ENCODE measurements at places on chromosomes 3 and 15. TPM values are rescaled to one million over a fixed set of nuclear protein-coding genes. Genes with fewer than 3 reads are reported as not detected.
A peak's percentile ranks its signal among the peaks of the same experiment; 100 is the strongest.

DNA sequence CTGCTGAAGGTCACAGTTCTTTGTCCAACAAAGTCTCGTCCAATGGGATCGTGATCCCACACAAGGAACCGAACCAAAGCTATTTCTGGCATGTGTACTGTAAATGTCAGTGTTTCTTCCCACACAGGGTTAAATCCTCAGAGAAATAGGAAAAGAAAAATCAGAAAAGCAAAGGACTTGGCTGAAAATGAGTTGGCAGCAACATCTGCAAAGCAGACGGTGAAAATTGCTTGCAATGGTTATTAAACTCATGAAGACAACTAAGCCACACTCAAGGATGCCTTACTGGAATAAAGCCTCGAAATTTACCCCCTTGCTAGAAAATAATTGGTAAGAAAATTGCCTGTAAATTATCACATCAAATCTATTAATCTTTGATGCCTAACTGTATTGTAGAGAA lies 195.2 kb upstream of the STRIT1 start:
- no peak for DNase-seq

The PAK6 gene
- polyA plus RNA-seq, result 0.46 TPM

The ILDR1 gene
- 0.56 TPM for polyA plus RNA-seq

GRCh38 chr3:15635121-15635661 lies 33.6 kb downstream of the BTD start:
- DNase-seq, result no peak

DNA sequence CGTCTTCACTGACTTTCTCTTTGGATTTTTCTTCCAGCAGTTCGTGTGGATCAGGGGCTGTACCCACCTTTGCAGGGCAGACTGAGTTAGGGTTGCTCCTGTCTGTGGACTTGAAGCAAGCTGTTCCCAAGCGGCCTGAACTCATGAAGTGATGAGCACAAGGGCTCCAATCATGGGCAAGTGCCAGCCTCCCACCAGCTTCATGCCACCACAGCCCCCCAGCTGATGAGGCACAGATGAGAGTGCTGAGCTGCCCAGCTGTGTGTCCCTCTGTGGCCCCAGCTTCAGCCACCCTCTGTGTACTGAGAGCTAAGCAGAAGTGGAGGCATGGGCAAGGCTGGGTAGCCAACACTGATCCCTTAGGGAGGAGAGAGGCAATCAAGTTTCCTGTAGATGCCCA lies 3.3 kb upstream of the PLCB2 start:
- peak; percentile 69 for DNase-seq

- DNase-seq, result no peak
These were observed 185.1 kb upstream of the SNTN start for GRCh38 chr3:63467392-63467791.

- no peak for DNase-seq
These were observed 97.6 kb upstream of the STRIT1 start for GRCh38 chr3:155391104-155391503.

DNA sequence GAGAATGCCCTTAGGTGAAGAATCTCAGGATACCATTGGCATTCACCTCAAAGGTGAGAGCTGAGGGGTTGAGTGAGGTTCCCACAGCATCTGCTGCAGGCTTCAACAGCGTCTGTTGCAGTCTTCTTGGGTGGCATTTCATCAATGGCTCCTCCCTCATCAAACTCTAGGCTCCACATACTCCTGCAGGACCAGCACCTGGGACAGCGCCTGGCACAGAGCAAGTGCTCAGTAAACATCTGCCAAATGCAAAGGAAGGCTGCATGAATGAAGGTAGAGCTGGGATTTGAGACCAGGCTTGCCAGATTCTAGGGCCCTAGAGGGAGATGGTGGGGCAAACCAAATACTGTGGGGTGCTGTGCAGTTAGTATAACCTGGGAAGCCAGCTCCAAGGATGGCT lies 9.6 kb downstream of the TRH start:
- DNase-seq, result no peak

The SAMD7 gene
- 0.08 TPM for polyA plus RNA-seq

GRCh38 chr15:29665444-29666003 lies 156.7 kb downstream of the TJP1 start:
- no peak for DNase-seq

The LCTL gene
- not detected for polyA plus RNA-seq

- no peak for DNase-seq
These were observed 532.4 kb upstream of the GBE1 start for GRCh38 chr3:82293867-82294266.

DNA sequence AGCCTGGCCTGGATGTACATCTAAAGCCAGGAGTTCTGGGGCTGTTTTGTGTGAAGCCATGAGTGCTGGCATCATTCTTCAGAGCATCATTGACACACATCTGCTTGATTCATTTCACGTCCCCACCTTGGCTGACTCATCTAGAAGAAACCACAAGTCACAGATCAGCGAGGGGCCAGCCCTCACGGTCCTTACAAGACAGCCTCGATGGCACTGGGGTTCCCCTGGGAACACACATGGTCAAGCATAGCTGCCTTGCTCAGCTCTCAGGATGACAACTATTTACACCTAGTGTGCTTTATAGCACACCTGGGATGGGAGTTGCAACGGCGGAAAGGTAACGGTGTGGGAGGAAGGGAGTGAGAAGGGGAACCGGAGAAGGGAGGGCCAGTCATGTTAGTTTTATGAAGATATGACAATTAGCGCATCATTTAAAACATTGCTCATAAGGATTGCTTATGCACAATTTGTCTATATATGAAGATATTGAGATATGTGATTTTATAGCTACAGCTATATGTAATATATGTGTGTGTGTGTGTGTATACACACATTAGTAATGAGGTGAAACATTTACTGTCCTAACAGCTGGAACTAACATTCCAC lies 227.1 kb downstream of the RPLP1 start:
- no peak for DNase-seq

GRCh38 chr15:47991357-47991756 lies 129.4 kb upstream of the SLC24A5 start:
- no peak for DNase-seq

GRCh38 chr3:85853805-85854204 lies 895.0 kb downstream of the CADM2 start:
- no peak for DNase-seq

GRCh38 chr15:74727727-74728126 lies 2.4 kb upstream of the CYP1A1 start:
- no peak for DNase-seq

GRCh38 chr3:182980204-182981037 lies at the start of gene DCUN1D1:
Gene DCUN1D1 (minus strand): TSS chr3:182980538. CDS start chr3:182980489, 49 bp downstream.
- DNase-seq, result peak; percentile 98

The ALG3 gene
- polyA plus RNA-seq, result 18.7 TPM

DNA sequence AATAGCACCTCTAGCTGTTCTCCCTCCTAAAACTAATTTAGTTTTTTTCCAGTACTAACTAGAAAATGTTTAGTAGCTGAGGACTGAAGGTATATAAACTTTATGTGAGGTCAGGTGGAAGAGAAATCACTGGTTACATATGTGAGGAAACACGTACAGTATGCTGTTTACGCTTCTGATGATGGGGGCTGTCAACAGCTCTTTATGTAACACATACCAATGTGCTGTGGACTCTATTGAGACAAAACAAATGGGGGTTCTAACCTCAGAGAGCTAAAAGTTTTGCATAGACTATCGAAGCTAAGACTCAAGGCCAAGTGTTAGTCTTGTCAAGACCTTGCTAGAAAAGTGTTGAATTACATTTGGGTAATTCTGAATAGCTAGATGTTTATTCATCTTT lies 107.5 kb downstream of the SYNPR start:
- DNase-seq, result no peak

The WDR76 gene
- polyA plus RNA-seq, result 2.7 TPM

The ANKRD63 gene
- not detected for polyA plus RNA-seq

GRCh38 chr3:25861566-25861965 lies 71.7 kb downstream of the OXSM start:
- DNase-seq, result no peak

DNA sequence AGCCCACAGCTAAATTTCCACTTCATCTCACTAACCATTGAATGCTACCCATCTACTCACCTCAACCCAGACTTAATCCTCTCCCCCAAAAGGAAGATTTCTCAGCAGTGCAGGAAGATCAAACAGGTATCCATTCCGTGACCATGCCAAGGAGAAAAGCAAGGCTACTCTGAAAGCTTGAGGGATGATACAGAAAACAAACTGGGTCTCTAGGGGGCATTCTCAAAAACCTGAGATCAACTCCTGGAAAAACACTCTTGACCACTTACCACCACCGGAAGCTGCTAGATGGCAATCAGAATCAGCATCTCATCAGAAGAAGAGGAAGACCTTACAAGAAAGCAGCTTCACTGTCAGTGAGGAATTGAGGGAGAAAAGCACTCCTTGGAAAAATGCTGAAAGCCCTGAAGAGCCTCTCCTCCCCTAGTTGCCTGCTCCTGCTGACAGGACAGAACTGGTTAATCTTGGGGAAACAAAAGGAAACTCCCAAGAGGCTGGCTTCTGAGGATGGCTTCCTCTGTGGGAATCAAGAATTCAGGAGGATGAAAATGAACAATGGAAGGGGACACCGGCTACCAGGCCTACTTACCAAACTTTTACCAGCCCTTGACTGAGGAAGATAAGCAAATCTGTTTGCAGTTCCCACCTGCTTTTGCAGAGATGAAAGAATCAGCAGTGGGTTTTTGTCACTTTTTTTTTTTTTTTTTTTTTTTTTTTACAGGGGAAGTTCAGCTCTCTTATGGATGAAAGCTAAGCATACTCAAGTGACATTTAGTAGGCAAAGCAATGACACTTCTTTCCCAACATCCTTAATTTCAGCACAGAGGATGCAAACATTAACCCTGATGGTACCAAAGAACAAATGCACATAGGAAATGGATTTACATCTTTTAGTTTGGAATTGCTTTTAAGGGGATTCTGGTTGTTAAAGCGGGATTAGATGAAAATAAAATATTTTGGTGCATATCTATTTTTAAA lies at the start of gene ATP8B4:
Gene ATP8B4 (minus strand): TSS at position 171 of the 978 bp plus-strand sequence. CDS start 12,267 bp downstream, outside the sequence.
- no peak for DNase-seq

DNA sequence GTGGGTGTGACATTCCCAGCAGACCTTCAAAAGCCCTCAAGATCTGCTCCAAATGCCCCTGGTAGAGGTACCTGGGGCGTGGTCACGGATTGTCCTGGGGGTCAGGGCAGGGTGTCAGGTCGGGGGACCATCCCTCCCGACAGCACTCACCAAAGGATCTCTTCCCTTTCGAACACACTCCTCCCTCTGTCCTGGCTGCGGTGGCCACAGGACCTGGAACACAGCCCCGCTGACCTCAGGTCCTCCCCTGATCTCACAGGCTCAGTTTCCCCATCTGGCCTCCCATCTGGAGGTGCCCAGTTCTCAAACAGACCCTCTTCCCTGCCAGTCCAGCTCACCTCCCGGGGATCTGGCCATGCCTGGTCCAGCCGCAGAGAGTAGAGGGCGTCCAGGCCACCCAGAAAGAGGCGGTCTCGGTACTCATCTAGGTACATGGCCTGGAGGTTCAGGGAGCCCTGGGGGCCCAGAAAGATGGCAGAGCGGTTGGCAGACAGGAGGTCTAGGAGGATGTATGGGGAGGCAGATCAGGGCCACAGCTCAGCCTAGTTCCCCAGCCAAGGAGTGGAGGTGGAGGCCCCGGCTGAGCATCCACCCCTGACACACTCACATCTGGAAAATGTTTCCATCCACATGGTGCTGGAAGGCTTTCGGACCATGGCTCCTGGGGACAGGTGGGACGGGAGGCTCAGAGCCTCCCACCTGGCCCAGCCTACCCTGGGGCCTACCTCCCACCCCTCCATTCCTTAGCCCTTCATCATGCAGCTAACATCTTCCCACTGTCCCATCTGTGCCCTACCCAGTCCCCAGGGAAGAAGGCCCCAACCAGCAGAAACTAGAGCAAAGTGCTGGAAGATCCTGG lies 2.3 kb downstream of the SEMA3G start:
- DNase-seq, result peak; percentile 51

The MRPS11 gene
- polyA plus RNA-seq, result 42.2 TPM

DNA sequence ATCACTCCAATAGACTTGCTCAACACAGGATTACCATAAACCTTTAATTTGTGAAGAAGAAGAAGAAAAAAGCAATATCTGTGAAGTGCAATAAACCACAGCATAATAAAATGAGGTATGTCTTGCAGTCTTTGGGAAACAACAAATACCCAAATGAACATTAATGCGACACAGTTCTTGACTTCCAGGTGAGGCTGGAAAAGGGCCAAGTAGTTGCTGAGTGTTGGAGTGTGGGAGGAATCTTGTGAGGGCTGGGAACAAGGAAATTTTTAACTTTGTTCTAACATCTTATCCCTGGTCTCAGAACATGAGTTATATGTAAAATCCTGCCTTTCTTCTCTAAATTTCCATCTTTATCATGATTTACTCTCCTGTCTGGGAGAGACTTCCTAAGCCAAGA lies 206.5 kb downstream of the DTWD1 start:
- no peak for DNase-seq

The CLDN16 gene
- polyA plus RNA-seq, result 0.08 TPM

GRCh38 chr15:63086947-63087346 lies 34.7 kb upstream of the LACTB start:
- DNase-seq, result no peak

GRCh38 chr3:143263852-143264513 lies 144.4 kb downstream of the CHST2 start:
- DNase-seq, result no peak

The AP3B2 gene
- polyA plus RNA-seq, result 0.22 TPM

GRCh38 chr15:68612979-68613740 lies 34.4 kb downstream of the CORO2B start:
- DNase-seq, result no peak

DNA sequence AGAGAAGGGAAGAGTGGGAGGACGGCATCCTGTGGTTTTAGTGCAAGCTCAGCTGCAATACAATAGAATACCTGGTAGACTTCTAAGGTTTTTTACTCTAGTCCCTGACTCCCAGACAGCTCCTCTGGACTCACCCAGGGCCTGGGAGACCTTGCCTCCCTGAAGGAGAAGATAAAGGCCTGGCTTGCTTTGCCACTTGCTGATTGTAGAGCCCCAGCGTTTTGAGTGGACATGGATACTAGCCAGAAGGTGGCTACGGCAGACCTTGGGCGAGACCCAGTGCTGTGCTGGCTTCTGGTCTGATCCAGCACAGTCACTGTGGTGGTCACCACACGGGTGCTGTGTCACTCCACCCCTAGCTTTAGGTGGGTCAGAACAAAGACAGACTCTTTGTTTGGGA lies 72.2 kb upstream of the TTC14 start:
- DNase-seq, result no peak

DNA sequence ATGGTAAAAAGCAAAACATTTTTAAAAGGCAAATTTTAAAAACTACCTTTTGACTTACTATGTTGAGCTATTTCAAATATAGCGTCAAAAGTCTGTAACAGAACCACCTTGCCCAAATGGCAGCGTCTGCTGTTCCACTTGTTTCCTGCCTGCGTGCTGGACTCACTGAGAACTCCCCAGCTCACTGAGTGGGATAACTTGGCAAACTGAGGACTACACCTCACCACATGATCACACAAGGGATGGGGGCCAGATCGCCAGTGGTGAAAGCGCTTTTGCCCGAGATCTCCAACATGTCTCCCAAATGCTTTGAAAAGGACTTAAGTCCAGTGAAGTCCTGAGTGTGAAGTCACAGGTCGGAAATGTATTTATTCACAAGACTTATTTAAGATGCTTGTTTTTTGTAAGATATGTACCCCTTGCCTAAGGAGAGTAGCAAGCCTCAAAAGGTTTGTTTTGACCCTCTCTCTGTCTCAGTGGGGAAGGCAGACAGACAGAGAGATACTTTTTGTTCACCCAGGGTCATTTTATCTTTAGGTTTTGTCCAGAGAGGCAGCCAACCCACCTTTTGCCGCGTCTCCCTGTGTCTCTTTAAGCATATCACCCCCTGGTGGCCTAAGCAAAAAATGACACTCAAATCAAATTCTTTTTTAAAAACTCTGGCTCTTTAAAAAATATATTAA lies 192.6 kb downstream of the PDZRN3 start:
- DNase-seq, result no peak

- no peak for DNase-seq
These were observed 142.4 kb downstream of the FAM43A start for GRCh38 chr3:194828116-194828515.

Data from spleen (tissue), 13 donors.